ENCODE measurements at places on chromosomes 6 and 20.

DNA sequence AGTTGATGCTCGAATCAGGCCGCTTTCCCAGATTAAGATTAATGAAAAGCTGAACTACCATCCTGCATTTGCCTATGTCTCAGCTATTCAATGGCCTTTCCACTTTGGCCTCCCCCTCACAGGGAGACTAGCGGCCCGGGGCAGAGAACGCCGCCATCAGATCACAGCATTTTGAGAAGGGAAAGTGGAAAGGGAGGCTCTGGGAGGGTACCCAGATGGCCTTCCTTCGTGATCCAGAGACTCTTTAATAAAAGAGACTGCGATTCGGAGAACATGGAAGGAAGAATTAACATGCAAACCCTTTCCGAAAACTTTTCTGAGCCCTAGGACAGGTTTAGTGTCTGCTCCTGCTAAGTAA, 533 bp downstream of the MRPS18A start:
- DNase-seq, result no peak

GRCh38 chr20:57546956-57547649, 13.8 kb upstream of the PCK1 start:
- DNase-seq, result no peak

GRCh38 chr6:122747573-122747972, 31.9 kb upstream of the FABP7 start:
- DNase-seq, result no peak

DNA sequence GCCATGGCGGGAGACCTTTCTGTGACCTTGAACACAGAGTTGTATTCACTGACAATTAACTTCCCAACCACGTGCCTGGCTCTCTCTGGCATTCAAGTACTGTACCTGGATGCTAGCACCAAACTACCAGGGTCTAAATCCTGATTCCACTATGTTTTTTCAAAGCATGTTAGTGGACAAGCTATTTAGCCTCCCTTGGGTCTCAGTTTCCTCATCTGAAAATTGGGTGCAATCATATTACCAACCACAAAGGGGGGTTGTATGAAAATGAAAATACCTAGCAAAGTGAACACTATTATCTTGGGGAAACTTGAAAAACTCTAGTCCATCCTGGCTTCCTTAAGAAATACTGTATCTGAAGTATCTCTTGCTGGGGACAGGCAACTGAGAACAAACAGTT, 308.7 kb upstream of the SGK1 start:
- DNase-seq, result no peak

DNA sequence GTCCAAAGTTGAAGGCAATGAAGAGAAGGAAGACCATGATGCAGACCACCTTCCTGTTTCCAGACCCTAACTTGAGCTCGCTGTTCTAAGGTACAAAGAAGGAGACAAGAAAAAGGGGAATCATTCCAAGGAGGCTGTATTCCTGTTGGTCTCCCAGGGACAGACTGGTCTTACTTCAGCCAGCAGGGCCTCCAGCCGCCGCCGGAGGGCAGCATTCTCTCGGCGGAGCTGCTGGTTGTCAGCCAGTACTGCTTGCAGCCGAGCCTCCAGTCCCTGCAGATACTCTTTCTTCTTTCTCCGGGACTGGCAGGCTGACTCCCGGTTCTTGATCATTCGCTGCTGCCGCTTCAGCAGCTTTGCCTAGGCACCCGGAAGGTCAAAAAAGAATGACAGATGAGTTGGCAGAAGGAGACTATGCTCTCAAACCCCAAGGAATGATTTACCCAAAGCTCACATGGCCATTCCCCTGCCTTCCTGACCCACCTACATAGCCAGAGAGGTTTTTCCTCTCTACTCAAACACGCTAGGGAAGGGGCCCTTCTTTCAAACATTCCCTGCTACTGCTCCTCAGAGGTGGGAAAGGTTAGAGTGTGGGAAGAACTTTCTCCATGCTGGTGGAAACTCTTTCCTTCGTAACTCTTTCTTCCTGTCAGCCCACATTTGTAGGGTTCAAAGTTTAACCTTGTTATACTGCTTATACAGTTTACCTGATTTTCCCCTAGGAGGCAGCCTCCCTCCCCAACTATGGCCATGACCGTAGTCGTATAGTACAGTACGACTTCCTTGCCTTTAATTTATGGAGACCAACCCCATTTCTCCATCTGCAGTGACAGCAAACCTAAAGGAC, 9.0 kb downstream of the ATF6B start:
- peak; percentile 40 for DNase-seq

GRCh38 chr6:70905742-70906141, 51.1 kb downstream of the B3GAT2 start:
- no peak for DNase-seq

DNA sequence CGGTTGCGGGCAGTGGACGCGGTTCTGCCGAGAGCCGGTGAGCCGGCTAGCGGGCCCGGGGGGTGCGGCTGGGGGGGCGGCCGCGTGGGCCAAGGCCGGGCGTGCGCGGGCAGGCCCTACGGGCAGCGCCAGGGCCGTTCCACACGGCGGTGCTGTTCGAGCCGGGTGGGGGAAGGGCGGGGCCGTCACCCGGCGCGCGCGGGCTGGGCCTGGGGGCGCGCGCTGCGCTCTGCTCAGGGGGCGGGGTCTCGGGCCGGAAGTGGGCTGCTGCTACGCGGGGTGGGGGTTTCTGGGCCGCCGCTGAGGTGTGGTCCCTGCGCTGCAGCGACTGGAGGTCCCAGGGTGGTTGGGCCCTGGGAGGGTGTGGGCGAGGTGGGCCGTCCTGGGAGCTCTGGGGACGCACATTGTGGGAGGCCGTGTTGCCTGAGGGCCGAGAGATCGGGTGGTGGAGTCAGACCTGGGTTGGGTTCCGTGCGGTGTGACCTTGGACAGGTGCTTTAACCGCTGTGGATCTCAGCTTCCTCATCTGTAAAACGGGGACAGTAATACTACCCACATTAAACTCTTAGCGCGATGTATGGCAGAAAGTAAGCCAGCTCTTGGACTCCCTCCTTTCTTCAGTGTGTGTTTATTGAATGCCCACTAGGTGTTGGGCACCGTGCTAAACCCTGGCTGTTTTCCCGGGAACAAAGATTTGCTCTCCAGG, 391 bp downstream of the MAPRE1 start:
- peak; percentile 62 for DNase-seq

- DNase-seq, result no peak
Measured at GRCh38 chr6:24353861-24354260, 4.0 kb downstream of the DCDC2 start.

DNA sequence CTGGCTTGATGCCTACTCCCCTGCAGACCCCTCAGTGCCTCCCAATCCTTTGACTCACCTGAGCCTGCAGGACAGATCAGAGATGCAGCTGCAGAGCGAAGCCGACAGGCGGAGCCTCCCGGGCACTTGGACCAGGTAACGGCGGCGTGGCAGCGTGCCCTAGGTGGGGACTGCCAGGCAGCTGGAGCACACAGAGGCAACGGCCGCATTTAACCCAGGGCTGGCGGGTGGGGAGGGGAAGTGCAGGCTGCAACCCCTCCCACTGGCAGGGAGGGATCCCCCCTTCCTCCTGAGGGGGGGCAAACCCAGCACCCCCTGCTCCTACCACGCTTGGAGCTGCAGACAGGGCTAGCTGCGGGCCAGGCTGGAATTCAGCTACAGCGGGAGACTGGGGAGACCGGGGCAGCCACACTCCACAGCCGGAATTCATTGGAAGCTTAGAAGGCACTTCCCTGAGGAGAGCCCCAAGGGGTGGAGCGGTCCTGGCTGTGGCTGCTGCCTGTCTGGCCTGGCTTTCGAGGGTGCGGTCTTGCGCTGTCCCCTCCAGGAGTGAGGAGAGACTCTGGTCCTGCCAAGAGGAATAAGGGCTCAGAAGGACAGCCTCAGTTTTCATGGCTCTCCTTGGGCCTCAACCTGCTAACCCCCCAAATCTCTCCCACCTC, at the start of gene MATN4:
TSS of gene MATN4 (minus strand) at position 183 of the 662 bp plus-strand sequence. CDS start 2,717 bp downstream, outside the sequence.
- no peak for DNase-seq

- DNase-seq, result no peak
Measured at GRCh38 chr6:68691120-68691519, 56.0 kb downstream of the ADGRB3 start.

- DNase-seq, result no peak
Measured at GRCh38 chr6:16363749-16364148, 125.4 kb downstream of the GMPR start.

GRCh38 chr6:23003671-23004467, 434.5 kb downstream of the HDGFL1 start:
- no peak for DNase-seq

GRCh38 chr6:7390226-7390878, 744 bp downstream of the RIOK1 start:
- DNase-seq, result no peak

DNA sequence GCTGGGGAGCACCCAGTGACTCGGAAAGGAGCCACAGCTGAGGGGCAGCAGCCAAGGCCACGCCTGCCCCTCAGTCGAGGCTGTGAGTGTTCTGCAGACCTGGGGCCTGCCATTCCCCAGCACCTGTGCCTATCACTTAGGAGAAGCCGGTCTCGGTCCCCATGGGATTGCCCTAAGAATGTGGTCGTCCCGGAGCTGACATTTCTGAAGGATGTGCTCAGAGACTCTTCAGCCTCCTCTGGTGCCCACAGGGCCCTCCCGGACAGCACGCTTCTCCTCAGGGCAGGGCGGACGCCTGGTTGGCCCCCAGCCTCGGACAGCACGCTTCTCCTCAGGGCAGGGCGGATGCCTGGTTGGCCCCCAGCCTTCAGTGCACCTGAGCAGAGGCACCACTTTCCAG, 223.9 kb downstream of the ERMARD start:
- DNase-seq, result no peak

GRCh38 chr20:34998331-34998950, 42.8 kb downstream of the MYH7B start:
- DNase-seq, result no peak

DNA sequence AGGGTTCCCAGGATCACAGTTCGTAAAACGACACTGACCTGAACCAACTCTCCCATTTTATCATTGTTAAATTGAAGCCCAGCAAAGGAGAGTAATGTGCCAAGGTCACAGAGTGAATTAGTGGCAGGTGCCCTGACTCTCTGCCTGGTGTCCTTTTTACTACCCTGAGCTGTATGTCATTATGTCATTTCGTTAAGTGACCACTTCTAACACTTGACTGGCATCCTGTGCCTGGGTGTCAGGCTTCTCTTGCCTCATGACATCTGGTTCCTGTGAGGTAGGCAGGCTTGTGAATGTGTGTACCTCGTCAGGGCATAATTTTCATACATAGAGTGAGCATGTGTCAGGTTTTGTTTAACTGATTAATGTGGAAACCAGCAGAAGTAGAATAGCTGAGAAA, 48.6 kb downstream of the RALY start:
- DNase-seq, result no peak

DNA sequence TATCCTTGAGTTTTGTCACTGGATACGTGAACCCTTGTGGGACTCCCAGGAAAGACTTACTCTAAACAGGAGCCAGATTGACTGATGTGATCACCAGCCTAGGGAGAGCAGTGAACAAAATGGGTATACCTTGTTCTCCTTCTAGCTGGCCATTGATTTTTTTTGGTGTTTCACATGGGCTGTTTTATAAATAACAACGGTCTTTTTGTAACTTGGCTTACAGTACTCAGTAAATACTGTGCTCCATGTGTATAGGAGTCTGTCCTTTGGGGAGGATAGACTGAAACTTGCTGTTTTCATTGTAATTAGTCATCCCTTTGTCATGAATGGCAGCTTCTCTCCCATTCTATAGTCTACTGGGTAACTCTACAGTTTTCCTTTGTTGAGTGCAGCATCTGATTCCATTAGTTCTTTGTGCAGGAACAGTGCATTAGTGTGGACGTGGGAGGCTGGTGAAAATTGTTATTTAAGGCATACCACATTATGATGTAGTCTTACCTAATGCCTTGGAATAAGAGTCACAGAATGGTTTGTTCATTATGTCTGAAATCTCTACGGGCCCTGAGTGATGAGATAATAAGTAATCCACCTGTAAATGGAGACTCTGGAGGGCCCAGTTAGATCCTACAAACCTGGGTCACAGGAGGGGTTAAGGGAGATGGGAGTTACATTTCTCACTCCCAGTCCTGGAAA, 89.5 kb downstream of the TIAM2 start:
- DNase-seq, result no peak

- DNase-seq, result no peak
Measured at GRCh38 chr6:43093436-43094289, 17.5 kb downstream of the PTK7 start.

DNA sequence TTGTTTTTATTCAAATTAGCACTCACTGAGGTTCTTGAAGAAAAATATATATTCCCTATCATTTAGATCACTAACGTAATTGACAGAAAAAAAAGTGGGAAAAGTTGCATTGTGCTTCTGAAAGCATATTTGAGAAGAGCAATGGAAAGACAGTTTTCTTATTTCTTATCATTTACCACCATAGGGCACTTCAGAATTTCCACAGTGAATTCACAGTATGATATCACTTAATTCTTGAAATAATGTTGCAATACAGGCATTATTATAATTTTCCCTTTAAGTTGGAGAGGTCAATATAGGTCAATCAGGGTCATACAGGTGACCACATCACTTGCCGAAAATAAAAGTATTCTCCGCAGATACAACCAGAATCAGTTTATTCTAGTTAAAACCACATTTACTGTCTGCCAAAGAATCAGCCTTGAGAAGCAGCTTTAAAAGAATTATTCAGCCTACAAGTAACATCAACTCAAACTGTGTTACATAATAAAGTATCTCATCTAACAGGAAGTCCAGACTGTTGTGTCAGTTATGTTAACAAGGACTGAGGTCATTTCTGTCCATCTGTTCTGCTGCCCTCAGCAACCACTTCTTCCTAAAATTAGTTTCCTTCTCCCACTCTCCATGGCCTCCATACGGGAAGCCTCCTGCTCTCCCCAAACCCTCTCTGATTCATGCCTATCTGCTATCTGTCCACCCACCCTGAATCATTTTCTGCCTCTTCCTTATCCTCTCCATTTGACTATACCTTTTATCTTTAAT, 121.2 kb downstream of the SIM1 start:
- DNase-seq, result no peak

- DNase-seq, result no peak
Measured at GRCh38 chr6:150999576-150999975, 134.1 kb downstream of the MTHFD1L start.

- DNase-seq, result no peak
Measured at GRCh38 chr6:80144753-80145315, 38.4 kb downstream of the BCKDHB start.

GRCh38 chr6:71446057-71446456, 157.4 kb downstream of the OGFRL1 start:
- DNase-seq, result no peak

GRCh38 chr6:164105705-164106104, 691.2 kb downstream of the QKI start:
- DNase-seq, result no peak

DNA sequence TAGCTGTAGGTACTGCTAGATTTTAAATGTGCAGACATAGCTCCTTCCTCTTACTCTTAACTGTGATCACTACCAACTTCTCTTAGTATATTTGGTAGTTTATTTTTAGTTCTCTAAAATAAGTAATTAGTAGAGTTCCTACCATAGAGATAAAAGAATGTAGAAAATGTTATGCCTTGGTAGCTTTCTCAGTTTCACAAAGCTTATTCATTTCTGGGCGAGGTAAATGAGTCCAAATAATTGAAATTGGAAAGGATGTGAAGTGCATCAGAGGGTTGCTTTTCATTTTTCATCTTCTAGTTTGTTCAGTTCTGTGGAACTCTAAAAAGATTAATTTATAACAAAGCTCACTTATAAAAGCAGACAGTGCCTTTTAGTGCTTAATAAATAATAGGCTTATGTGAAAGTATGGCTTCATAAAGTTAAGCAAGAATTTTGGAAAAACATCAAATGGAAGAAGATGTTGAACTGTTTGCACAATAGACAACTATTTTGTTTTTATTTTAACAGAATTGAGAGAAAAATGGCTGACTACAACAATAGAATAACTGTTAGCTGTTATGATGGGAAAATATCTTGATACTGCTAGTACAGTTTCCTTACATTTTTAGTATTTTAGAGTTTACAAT, 303.7 kb downstream of the UTRN start:
- DNase-seq, result no peak
